ENCODE measurements at places on chromosomes 3 and 15.

DNA sequence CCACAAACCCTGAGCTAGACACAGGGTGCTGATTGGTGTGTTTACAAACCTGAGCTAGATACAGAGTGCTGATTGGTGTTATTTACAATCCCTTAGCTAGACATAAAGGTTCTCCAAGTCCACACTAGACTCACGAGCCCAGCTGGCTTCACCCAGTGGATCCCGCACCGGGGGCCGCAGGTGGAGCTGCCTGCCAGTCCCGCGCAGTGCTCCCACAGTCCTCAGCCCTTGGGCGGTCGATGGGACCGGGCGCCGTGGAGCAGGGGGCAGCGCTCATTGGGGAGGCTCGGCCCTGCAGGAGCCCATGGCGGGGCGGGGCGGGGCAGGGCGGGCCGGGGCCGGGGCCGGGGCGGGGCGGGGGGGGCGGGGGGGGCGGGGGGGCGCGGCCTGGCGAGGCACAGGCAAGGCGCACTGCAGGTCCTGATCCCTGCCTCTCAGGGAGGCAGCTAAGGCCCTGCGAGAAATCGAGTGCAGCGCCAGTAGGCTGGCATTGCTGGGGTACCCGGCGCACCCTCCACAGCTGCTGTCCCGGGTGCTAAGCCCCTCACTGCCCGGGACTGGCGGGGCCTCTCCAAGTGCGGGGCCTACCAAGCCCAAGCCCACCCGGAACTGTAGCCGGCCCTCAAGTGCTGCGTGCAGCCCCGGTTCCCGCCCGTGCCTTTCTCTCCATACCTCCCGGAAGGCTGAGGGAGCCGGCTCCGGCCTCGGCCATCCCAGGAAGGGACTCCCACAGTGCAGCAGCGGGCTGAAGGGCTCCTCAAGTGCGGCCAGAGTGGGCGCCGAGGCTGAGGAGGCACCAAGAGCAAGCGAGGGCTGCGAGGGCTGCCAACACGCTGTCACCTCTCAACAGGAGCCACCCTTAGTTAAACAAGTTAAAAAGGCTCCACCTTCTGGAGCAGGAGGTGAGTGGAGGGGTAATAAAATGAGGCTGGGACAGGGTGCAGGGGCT lies 9.8 kb upstream of the TMEM40 start:
- DNase-seq: no peak

DNA sequence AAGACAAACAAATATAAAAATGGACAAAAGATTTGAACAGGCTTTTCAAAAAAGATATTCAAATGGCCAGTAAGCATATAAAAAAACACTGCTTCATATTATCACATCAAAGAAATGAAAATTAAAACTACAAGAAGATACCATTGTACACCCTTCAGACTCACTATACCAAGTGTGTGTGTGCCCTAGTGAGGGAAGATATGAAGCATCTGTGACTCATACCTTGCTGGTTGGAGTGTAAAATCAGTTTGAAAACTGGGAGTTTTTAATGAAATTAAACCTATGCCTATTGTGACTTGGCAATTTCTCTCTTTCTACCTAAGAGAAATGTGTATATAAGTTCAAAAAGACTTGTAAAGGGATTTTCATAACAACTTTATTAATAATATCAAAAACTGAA lies 23.5 kb upstream of the SLC15A2 start:
- DNase-seq: no peak

- DNase-seq: no peak
These were observed 2.4 kb upstream of the ELP6 start for GRCh38 chr3:47515864-47516319.

DNA sequence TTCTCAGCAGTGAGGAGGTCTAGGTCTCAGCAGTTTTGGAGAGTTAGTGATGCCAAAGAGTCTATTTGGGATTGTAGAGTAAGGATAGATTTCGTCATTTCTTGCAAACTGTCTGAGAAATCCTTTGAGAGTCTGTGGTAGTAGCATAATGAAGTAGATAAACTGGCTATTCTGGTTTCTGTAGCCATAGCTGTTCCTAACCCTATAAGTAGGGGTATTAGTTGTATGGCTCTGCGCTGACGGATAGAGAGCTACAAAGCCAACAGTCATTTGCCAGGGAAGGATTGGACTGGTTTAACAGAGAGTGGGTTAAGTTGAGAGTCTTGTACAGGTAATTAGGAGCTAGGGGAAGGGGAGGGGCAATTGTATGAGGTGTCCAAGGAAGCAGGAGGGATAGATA lies 50.6 kb downstream of the KLHDC8B start:
- no peak for DNase-seq

- DNase-seq: peak; percentile 30
These were observed 37.7 kb downstream of the PLD1 start for GRCh38 chr3:171772427-171773056.

DNA sequence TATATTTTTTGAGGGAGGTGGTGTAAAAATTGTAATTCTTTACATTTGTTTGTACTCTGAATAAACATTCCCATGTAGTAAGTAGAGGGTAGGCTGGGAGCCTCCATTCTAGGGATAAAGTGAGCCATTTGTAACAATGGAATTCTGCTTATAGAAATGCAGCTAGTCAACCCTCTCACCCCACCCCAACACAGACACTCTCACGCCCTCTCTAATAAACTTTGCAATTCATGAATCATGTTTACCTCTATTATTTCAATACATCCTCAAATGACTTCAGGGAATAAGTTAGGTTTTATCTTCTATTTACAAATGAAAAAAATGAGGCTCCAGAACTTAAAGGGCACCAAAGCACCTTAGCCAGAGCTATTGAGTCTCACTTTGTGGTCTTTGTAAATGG lies 56.5 kb upstream of the PDZRN3 start:
- DNase-seq: no peak

- DNase-seq: no peak
These were observed 11.3 kb upstream of the ATP10A start for GRCh38 chr15:25874379-25874778.

GRCh38 chr15:78979456-78980320 lies 34.8 kb upstream of the CTSH start:
- no peak for DNase-seq

DNA sequence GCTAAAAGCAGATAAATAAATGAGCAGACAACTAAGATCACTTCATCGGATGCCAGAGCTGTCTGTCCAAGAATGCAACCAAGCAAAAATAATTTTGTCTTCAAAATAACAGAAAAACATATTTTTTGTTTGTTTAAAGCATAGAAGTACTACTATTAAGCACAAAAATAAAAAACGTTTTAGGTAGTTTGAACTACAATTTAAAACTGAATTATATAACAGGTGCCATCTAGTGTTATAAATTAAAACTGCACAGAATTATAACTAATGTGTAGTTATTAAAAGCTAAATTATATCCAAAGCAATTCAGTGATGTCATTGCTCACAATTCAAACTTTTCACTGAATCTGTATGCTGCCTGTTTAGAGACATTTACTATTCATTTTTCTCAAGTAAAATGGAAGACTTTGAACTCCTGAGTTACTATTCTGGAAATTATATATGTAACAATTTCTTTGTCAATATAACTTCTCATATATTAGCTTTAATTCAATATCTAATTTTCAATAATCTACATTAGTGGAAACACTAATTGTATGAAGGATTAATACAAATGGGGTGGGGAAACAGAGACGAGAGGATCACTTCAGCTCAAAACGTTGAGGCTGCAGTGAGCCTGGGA lies 29.5 kb downstream of the LINS1 start:
- DNase-seq: no peak

DNA sequence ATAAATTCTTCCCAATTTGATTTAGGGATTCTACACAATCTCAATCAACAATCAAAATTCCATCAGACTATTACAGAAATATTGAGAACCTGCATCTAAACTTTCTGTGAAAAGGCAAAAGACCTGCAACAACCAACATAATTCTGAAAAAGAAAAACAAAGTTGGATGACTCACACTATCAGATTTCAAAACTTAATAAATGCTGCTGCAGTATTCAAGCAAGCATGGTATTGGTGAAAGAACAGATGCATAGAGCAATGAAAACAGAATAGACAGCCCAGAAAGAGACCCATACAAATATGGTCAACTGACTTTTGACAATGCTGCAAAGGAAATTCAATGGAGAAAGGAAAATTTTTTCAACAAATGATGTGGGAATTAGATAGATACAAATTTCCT lies 477.1 kb upstream of the NR2F2 start:
- no peak for DNase-seq

- DNase-seq: no peak
These were observed 2.6 kb downstream of the MAP2K1 start for GRCh38 chr15:66389098-66389858.
